ENCODE measurements at places on chromosomes 12 and 14.

- DNase-seq: no peak
Measured at GRCh38 chr14:58072288-58073071, 79.5 kb downstream of the ARMH4 start.

DNA sequence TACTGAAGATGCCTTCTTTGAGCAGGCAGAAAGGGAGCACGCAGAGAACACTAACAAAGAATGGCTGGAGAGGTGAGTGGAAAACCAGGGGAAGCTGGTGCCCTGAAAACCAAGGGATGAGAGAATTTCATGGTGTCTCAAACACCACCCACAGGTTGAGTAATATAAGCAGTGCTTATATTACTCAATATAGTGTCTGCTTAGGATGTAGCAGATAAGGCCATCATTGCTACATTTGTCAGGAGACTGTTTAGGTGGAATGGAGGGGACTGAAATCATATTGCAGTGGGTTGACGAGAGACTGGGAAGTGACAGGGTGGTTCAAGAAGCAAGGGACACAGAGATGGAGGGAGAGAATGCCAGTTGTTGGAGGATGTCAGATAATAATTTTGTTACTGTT, 20.6 kb downstream of the PKP2 start:
- no peak for DNase-seq

DNA sequence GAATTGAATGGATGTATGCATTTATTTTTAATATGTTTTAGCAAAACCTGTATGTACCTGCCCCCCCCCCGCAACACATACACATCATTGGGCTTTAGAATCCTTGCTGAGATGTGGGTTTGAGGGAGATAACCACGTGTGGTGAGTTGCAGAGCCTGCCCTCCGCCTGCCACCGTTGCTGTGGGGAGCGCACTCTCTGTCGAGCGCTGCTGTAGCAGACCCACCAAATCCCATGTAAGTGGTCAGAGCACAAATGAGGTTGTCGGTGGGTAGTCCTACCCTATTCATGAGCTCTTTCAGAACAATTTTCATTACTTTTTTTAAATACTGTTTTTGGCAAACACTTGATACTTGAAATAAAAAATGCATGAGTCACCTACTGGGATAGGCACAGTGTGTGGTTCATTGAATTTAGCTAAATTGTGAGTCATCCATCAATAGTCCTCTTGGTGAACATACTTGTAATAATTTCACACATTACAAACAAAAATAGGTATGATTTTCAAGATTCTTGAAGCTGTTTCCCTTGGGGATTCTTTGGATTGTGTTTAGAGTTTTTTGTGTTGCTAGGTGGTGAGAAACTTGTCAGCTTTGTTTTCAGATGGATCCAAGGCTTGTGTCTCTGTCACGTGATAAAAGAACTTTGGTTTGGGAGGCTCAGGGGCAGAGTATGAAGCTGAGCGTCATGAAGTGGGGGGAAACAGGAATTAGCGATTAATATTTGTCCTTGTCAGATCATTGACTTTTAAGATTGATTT, 107.6 kb downstream of the PTCSC3 start:
- no peak for DNase-seq

DNA sequence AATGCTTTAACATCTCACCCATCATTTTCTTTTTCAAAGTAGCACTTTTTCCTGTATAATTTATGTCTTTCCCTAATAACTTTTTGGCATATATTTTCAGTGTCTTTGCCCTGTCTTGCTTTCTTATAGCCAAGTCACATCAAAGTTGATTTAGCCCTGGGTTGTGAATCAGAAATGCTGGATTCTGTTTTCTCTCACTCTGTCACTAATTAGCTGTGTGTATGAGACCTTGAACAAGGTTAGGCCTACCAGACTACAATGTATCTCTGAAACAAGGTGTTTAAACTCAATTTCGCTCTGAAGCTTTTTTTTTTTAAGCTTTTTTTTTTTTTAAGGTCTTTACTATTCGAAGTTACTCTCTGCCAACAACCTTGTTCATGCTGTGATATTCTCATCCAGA, 25.7 kb downstream of the CNOT2 start:
- DNase-seq: no peak

GRCh38 chr14:24379907-24380730, 12.1 kb downstream of the NFATC4 start:
- DNase-seq: no peak

DNA sequence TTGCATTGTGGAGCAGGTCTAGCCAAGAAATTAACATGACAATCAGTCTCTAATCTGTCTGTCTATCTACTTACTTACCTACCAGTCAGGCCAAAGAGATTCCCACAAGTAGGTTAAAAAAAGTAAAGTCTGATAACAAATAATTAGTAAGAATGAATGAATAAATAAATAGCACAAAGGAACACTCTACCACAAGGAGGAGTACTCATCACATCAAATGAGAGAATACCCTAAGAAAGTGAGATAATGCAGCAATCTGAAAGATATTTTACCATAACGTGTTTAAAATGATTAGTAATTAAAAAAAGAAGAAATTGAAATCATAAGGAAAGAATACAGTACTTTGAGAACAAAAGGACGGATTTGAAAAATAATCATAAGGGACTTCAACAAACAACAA, 187.2 kb downstream of the SYNE2 start:
- no peak for DNase-seq

- DNase-seq: no peak
Measured at GRCh38 chr14:67285876-67286452, 44.7 kb downstream of the PALS1 start.

Measured in activated CD8-positive, alpha-beta memory T cell treated with anti-CD3 and anti-CD28 coated beads for 4 hours (primary cell).